Renal cortical epithelial cell (primary cell): ENCODE measurements at places on chromosomes 7 and 10.
A peak's percentile ranks its signal among the peaks of the same experiment; 100 is the strongest.

GRCh38 chr10:104299031-104299904 is 30.3 kb downstream of the GSTO2 start:
- DNase-seq = no peak

DNA sequence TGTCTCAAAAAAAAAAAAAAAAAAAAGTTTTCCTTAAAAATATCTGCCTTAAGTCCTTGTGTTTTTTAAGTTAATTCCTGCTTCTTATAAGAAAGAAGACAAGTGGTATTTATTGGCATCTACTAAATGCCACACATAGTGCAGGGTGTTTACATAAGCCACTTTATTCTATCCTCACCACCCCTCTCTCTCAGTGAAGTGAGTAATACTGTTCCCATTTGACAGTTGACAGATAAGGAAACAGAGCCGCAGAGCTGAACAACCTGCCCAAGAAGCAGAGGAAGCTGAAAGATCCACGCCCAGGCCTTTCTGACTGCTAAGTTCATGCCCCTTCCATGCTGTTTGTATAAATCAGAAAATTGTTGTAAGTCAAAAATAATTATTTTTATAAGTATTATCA is 54.1 kb downstream of the ABLIM1 start:
- DNase-seq = peak; percentile 65

DNA sequence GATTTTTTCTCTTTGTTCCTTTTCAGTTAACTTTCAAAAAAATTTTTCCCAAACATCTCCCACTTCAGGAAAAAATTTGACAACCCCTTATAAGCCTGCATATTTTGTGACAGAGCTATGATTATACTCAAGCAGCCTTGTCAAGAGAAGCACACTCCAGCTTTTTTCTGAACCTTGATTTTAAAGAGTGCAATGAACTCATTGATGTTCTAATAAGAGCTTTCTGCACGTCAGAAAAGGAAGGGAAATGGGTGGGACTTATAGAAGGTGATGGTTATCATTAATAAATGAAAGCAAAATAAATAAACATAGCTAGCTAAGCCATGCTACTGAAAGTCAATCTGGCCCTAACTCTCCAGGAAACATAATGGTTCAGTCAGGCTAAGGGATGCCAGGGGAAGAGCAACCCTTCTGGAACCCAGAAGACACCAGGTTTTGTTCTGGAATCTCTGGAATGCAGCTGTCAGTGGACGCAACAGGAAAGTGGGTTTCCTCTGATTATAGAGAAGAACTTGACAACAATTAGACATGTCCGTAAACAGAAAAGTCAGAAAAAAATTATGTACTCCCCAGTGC is 76.1 kb downstream of the NHLRC2 start:
- no peak for DNase-seq

DNA sequence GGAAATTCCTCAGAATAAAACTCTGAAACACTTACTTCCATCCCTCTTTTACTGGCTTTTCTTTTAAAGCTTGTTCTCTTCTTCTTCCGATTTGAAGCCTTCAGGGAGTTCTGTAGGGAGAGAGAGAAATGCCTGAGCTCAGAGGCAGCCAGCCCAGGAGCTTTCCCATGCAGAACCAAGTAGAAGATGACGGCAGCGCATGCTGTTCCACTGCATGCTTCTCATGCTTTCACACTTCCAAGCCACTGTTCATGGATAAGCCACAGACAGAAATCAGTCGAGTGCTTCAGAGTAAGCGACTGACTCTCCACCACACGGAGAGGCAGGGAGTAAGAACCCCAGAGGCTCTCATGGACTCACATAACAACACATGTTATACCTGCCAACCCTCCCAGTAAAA is 237.3 kb downstream of the DGKI start:
- peak; percentile 90 for DNase-seq

- no peak for DNase-seq
Measured at GRCh38 chr7:75989500-75990388, 4.7 kb downstream of the TMEM120A start.

- DNase-seq = peak; percentile 100
Measured at GRCh38 chr7:116316838-116317628, 106.7 kb downstream of the TES start.
